Stimulated activated CD8-positive, alpha-beta memory T cell treated with anti-CD3 and anti-CD28 coated beads, Interleukin-4, amount 100 ng/mL, for 1 hour (primary cell): ENCODE measurements at places on chromosomes 1 and 21.

GRCh38 chr1:162219461-162219860 is 150.0 kb downstream of the NOS1AP start:
- no peak for DNase-seq

DNA sequence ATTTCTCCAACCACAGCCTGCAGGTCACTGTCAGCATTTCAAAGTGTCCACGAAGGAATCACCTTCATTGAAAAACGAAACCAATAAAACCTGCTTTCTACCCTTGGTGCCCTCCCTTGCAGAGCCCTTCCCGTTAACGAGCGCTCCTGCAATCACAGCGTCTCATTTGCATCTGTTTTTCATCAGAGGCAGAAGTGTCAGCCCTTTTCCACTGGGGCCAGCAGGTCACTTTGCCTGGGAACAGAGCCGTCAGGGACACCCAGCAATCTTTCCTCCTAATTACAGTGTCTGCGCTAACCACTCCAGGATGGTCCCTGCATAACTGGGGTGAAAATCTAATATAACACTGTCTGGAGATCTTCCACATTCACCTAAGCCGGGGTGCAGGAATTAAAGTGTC is 85.3 kb downstream of the PSMG1 start:
- DNase-seq: no peak

DNA sequence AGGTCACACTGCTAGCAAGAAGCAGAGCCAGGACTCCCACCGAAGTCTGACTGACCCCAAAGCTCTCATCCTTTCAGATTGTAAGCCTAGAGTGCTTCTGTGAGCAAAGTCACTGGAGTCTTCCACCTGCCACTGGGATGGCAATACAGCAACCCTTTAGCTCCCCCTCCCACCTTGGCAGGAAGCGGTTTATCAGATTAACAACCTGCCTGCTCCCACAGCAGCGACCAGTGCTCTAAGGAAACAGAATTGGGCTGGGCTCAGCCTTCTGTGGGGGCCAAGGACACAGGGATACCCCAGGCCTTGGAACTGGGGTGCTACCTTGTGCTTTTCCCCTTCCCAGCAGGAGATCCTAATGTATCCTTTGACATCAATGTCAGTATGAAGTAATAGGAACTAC is 76.0 kb downstream of the GFI1 start:
- DNase-seq: no peak

GRCh38 chr1:205004351-205004750 is 38.7 kb upstream of the CNTN2 start:
- DNase-seq: no peak

DNA sequence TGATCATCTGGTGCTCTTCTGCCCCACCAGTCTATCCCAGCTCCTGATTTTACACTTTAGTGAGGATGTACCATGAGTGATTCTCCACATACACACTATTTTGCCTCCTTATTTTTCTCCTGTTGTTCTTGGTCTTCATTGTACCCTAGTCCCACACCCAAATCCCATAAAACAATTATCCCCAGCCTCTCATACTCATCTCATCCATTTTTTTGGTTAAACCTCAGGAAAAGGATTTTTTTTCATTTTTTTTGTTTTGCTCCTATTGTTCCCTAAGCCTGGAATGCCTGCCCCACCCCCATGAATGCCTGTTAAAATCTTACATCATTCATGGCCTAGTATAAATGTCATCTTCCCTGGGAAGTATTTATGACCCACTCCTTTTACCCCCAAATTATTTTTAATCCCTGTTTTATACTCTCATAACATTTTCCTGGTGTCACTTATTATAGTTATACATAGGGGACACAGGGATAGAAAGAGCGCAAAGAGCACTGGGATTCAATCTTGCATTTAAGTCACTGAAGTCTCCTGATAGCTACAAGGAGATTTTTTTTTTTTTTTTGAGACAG is 4.9 kb upstream of the LINGO4 start:
- DNase-seq: no peak

DNA sequence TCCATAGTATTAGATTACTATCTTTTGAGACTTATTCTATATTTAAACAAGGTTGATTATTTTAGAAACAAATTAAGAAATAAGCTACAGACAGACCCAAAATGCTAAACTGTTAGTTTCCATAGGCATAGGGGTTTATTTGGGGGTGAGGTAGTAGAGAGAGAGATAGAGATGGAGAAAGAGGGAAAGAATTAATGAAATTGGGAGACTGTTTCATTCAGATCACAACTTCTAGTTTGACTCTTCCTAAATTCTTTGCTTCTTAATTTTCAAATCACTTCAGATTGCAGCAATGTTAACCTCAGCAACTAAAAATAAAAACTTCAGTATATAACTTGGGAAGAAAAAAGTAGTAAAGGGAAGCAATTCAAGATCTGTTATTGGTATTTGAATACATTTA is 3.4 kb downstream of the JUN start:
- DNase-seq: no peak

DNA sequence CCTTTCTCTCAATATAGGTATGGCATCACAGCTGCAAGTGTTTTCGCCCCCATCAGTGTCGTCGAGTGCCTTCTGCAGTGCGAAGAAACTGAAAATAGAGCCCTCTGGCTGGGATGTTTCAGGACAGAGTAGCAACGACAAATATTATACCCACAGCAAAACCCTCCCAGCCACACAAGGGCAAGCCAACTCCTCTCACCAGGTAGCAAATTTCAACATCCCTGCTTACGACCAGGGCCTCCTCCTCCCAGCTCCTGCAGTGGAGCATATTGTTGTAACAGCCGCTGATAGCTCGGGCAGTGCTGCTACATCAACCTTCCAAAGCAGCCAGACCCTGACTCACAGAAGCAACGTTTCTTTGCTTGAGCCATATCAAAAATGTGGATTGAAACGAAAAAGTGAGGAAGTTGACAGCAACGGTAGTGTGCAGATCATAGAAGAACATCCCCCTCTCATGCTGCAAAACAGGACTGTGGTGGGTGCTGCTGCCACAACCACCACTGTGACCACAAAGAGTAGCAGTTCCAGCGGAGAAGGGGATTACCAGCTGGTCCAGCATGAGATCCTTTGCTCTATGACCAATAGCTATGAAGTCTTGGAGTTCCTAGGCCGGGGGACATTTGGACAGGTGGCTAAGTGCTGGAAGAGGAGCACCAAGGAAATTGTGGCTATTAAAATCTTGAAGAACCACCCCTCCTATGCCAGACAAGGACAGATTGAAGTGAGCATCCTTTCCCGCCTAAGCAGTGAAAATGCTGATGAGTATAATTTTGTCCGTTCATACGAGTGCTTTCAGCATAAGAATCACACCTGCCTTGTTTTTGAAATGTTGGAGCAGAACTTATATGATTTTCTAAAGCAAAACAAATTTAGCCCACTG is 11.5 kb downstream of the HIPK1 start:
- no peak for DNase-seq

DNA sequence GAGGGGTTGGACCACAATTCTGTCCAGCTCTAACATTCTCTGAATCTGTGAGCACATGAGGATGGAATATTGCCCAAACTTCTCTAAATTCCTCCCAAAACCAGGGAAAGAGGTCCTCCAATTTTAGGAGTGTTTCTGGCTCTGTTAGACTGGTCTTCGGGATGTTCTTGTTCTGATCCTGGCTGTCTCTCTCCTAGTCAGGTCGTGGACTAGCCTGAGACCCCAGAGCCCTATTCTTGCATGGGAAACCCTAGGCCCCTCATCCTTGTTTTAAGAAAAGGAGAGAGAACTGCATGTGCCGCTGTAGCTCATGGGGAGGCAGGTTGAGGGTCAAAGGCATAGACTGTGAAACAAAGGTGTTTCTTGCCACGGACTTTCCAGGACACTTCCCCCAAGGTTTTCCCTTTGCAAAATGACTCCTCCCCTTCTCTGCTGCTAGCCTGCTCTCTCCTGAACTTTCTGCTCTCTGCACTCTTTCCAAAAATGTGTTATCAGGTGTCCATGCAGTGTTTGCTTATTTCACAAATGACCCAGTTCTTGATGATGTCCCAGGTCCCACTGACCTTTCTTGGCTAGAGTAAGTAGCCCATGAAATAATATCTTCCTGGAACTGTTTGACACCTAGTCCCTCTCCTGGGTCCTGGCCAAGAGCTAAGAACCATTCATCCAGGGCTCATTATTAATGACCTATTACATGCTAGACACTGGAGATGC is 29.3 kb upstream of the RD3 start:
- DNase-seq: no peak

- DNase-seq: no peak
Observed at GRCh38 chr1:4974981-4975685, 320.7 kb downstream of the AJAP1 start.

- no peak for DNase-seq
Observed at GRCh38 chr1:151142411-151143056, 3.9 kb downstream of the SEMA6C start.

- DNase-seq: no peak
Observed at GRCh38 chr1:111690306-111690617, 48.9 kb downstream of the INKA2 start.

DNA sequence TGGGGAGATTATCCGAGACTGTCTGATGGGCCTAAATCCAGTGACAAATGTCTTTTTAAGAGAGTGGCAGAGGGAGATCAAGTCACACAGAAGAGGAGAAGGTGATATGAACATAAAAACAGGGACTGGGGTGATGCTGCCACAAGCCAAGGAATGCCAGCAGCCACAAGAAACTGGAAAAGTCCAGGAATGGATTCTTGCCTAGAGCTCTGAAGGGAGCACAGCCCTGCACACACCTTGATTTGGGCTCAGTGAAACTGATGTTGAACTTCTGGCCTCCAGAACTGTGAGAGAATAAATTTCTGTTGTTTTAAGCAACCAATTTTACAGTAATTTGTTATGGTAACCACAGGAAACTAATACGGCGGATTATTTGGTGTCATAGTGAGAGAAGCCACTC is 19.5 kb downstream of the CITED4 start:
- DNase-seq: no peak

GRCh38 chr1:116033322-116033721 is 57.0 kb downstream of the SLC22A15 start:
- DNase-seq: no peak

- no peak for DNase-seq
Observed at GRCh38 chr1:222256058-222256457, 291.8 kb downstream of the HHIPL2 start.

DNA sequence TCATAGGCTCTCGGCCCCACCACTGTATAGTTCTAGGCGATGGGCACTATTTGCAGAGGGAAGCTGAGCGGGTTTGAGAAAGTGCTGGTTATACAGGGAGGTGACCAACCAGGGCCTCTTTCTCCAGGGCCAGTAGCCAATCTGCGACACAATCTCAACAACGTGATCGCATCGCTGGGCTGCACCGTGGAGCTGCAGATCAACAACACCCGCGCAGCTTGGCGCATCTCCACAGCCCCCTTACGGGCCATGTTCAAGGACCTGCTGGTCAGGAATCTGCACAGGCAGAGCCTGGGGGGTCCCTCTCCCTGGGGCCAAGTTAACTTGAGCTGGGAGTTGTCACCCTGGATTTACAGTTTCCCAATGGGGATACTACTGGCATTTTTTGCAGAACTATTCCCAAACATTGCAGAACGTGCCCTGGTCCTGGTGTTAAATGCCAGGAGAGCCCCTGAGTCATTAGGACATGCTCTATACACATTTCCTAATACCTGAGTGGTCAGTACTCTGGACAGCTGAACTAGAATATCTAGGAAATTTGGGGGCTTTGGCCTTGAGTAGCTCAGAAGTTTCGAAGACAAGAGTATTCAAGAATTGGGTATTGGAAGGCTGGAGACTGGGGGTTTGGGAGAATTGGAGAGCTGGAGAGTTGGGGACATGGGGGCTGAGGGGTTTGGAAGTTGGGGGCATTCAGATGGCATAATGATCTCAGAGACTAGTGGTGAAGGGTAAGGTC is 6.9 kb downstream of the DCST1 start:
- no peak for DNase-seq
